ENCODE measurements at places on chromosomes 6 and 20. TPM values are rescaled to one million over a fixed set of nuclear protein-coding genes. Genes with fewer than 3 reads are reported as not detected.

DNA sequence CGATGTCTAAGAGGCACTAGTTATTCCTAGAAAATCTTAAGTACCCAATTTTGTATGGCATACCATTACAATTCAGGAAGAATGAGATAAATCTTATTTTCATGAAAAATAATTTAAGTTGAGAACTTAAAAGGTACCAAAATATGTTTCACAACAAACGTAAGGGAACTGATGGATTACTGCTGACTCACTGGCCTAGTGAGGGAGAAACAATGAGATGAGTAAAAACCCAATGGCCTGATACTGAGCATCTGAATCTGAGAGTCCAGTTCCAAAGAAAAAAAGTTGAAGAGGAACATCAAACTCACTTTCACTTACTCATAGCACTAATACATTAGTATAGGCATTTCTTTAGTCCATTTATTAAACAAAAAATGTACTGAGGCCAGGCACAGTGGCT lies 56.0 kb downstream of the MDN1 start:
- H3K36me3 ChIP-seq, result no peaks in the 10 kb centered on the region
- DNase-seq, result no peak
- no peak overlapping the region for H3K27ac ChIP-seq
- H3K4me3 ChIP-seq, result no peak overlapping the region
- no peaks in the 10 kb centered on the region for H3K27me3 ChIP-seq

ADGRB3 gene
- total RNA-seq, result 1.3 TPM

EYS gene
- 0.26 TPM for total RNA-seq

BMP7 gene
- total RNA-seq, result not detected

GRCh38 chr6:53056273-53056672 lies 8.9 kb upstream of the FBXO9 start:
- H3K4me3 ChIP-seq, result no peak overlapping the region
- H3K27ac ChIP-seq, result peak overlapping the region; percentile 15
- peaks cover 47% of the 10 kb centered on the region for H3K4me1 ChIP-seq
- no peak for DNase-seq
- no peaks in the 10 kb centered on the region for H3K27me3 ChIP-seq

DNA sequence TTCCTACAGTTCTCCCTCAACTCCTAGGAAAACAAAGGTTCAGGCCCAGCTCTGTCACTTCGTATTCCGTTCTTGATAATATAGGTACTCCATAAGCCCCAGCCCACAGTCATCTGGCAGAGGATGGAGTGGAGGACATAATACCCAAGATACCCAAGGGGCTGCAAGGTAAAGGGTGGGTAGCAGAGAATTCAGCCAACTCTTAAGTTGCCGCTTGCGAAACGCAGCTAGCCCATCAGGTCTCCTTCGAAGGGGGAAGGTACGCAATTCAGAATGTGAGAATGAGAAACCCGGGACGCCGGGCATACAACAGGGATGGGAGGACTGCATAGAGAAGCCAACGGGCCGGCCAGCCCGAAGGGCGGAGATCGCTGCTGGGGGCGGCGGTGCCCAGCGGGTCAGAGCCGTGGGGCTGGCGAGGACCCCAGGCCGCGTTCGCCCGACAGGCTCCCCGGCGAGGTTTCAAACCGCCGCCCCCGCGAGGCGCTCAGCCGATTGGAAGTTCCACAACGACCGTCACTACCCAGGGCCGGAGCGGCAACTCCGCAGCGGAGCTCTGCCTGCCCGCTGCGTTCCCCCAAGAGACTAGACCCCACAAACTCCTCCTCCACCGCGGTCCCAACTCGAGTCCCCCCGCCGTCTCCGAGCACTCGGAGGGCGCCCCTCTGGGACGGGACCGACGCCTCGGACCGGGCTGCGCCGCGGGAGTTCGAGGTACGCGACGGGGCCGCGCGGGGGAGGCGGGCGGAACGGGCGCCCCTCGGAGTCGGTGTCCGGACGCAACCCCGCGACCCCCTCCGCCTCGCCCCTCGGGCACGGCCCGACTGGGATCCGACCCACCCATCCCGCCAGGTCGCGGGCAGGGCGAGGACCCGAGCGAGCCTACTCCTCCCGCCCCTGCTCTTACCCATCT lies 911 bp downstream of the CDK19 start:
- peaks cover 10% of the 10 kb centered on the region for H3K4me1 ChIP-seq
- H3K4me3 ChIP-seq, result peak overlapping the region; percentile 81
- no peaks in the 10 kb centered on the region for H3K27me3 ChIP-seq
- DNase-seq, result peak; percentile 61
- peak overlapping the region; percentile 82 for H3K27ac ChIP-seq
- no peaks in the 10 kb centered on the region for H3K36me3 ChIP-seq

VWA7 gene
- total RNA-seq, result 4.2 TPM

GRCh38 chr6:28981431-28981832 lies 23.7 kb downstream of the ZNF311 start:
- peak; percentile 74 for DNase-seq
- H3K4me1 ChIP-seq, result peaks cover 11% of the 10 kb centered on the region
- H3K36me3 ChIP-seq, result no peaks in the 10 kb centered on the region
- peak overlapping the region; percentile 73 for H3K4me3 ChIP-seq
- H3K27ac ChIP-seq, result peak overlapping the region; percentile 60

PI3 gene
- total RNA-seq, result not detected

DNA sequence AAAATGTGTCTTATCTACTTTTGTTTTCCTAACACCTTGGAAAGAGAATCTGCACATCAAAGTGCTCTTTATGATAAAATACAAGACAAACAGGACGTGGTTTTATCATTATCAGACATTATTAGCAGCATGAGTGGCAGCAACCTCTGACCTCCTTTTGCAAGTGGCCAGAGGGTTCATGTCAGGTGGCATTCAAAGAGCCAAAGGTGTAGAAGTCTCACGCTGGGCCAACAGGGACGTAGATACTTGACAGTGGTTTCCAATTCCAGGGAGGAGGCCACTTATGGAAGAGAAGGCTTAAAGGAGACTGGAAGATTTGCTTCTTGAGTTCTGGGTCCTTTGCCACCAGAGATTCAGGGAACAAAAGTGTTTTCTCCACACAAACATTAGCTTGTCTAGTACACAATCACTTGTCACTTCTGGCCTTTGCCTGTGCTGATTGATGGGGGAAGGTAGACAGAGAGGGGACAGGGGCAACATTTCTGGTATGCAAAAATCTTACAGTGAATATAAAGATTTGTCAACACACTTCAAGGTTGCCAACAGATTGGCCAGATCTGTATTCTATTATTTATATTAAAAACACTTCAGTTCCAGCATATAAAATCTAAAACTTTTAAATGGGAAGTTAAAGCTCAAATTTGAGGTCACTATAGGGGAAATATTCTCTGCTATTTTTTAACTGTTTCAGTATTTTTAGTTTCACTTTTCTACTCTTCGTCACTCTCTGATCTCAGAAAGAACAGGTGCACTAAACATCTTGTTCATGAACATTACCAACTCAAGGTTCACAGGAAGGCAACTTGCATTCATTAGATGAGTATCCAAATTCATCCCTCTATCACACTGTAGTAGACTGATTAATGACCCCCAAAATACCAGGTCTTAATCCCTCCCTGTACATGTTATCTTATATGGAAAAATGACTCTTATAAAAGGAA lies 52.1 kb upstream of the FBXO30 start:
- H3K27ac ChIP-seq, result no peak overlapping the region
- H3K4me3 ChIP-seq, result no peak overlapping the region
- no peaks in the 10 kb centered on the region for H3K4me1 ChIP-seq
- H3K36me3 ChIP-seq, result no peaks in the 10 kb centered on the region
- no peak for DNase-seq

- DNase-seq, result no peak
- no peak overlapping the region for H3K27ac ChIP-seq
- no peaks in the 10 kb centered on the region for H3K27me3 ChIP-seq
Measured at GRCh38 chr6:20024316-20024673, 187.1 kb downstream of the ID4 start.

DNA sequence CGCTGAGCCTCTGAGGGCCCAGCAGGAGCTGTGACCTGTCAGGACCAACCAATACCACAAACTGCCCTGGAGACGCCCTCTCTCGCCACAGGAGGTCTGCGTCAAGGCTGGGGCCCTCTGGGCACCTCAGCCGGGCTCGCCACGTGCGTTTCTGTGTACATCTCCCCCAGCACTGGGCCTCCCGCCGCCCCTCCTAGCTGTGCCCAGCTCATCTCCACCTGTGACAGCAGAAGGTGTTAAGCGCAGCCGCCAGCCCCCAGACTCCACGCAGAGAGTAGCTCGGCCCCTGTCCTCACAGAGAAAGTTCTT lies 91.4 kb downstream of the TAF4 start:
- peaks cover 7% of the 10 kb centered on the region for H3K36me3 ChIP-seq
- no peak overlapping the region for H3K27ac ChIP-seq
- no peaks in the 10 kb centered on the region for H3K27me3 ChIP-seq
- H3K4me3 ChIP-seq, result no peak overlapping the region

- H3K27me3 ChIP-seq, result no peaks in the 10 kb centered on the region
- no peaks in the 10 kb centered on the region for H3K36me3 ChIP-seq
- DNase-seq, result no peak
- H3K4me3 ChIP-seq, result no peak overlapping the region
- no peaks in the 10 kb centered on the region for H3K4me1 ChIP-seq
- H3K27ac ChIP-seq, result no peak overlapping the region
Measured at GRCh38 chr20:59680148-59680650, 75.9 kb downstream of the PHACTR3 start.

DNA sequence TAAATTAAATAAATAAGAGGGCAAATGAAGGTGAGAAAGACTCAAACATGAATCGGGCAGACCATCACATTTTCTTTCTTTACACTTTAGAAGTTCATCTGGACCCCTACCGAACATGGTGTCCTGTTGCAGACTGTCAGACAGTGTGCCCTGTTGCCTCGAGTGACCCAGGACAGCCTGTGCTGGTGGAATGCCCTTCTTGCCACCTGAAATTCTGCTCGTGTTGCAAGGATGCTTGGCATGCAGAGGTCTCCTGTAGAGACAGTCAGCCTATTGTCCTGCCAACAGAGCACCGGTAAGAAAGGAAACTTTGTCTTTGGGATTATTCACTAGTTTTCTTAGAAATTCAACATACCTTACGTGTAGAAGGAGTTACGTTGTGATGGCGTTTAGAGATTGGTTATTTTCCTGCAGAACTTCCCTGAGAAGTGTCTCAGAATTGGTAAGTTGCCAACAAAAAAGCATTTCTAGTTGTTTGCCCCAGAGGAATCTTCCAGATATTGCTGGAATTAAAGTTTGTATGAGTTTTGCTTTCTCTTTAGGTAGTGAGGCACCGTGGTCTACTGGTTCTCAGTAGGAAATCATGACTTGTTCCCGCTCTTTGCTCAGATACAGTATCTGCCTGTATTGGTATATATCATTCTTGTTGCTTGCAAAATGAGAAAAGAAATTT lies 70.1 kb downstream of the RNF144B start:
- H3K4me3 ChIP-seq, result no peak overlapping the region
- no peak overlapping the region for H3K27ac ChIP-seq
- H3K36me3 ChIP-seq, result peaks cover 2% of the 10 kb centered on the region
- no peaks in the 10 kb centered on the region for H3K27me3 ChIP-seq
- H3K4me1 ChIP-seq, result no peaks in the 10 kb centered on the region

DEK gene
- total RNA-seq, result 67.2 TPM

ATAT1 gene
- 5.4 TPM for total RNA-seq

GRCh38 chr6:2480267-2480966 lies 235.0 kb upstream of the GMDS start:
- H3K27ac ChIP-seq, result no peak overlapping the region
- no peaks in the 10 kb centered on the region for H3K27me3 ChIP-seq
- no peak for DNase-seq
- no peaks in the 10 kb centered on the region for H3K36me3 ChIP-seq
- H3K4me3 ChIP-seq, result no peak overlapping the region
- no peaks in the 10 kb centered on the region for H3K4me1 ChIP-seq

DNA sequence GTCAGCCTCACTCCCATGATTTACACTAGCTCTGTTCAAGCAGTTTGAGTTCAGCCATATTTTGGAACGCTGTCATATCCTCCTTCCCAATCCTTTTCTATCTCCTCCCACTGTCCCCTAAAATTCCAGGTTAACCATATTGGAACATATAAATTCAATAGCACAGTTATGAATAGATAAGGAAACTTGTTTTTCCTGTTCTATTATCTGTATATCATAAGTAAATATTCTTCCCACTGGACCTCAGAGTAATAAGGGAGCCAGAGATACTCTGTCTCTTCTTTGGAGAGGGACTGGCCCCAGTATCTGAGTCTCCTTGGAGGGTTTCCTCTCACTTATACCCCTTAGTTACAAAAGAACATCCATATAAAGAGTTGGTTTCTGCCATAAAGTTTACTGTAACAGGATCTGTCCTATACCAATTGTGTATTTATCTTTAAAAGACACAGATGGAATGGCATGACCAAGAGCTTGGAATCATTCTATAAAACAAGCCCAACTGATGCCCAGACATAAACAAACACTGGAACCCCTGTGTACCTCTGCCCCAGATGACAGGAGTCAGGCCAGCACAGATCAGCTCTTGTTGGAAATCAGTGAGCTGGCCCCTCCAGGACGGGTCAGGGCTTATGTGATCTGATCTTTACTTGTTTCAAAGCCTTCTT lies 67.1 kb downstream of the EPB41L2 start:
- H3K4me1 ChIP-seq, result peaks cover 48% of the 10 kb centered on the region
- no peak for DNase-seq
- H3K4me3 ChIP-seq, result no peak overlapping the region
- no peaks in the 10 kb centered on the region for H3K36me3 ChIP-seq
- H3K27ac ChIP-seq, result no peak overlapping the region
- no peaks in the 10 kb centered on the region for H3K27me3 ChIP-seq

- no peak overlapping the region for H3K4me3 ChIP-seq
Measured at GRCh38 chr6:82980086-82980485, 85.6 kb downstream of the UBE3D start.

ULBP2 gene
- 0.26 TPM for total RNA-seq

DNA sequence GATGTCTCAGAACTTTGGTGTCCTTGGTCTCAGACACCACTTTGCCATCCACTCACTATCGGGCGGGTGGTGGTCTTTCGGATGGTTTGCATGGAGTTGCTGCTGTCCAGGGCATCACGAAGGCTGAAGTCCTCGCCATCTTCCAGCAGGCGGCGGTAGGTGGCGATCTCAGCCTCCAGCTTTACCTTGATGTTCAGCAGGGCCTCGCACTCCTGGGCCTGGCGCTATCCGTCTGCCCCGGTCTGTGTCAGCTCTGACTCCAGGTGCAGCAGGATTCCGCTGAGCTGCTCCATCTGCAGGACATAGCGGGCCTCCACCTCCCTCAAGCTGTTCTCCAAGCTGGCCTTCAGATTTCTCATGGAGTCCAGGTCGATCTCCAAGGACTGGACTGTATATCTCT lies 36.0 kb downstream of the ZNF311 start:
- H3K4me3 ChIP-seq, result no peak overlapping the region
- no peak for DNase-seq
- no peaks in the 10 kb centered on the region for H3K36me3 ChIP-seq

GRCh38 chr6:143018955-143019354 lies 41.7 kb upstream of the AIG1 start:
- H3K4me1 ChIP-seq, result no peaks in the 10 kb centered on the region
- H3K36me3 ChIP-seq, result no peaks in the 10 kb centered on the region
- no peaks in the 10 kb centered on the region for H3K27me3 ChIP-seq
- no peak overlapping the region for H3K4me3 ChIP-seq
- H3K27ac ChIP-seq, result no peak overlapping the region

GRCh38 chr6:255751-256083 lies 36.6 kb upstream of the DUSP22 start:
- no peaks in the 10 kb centered on the region for H3K27me3 ChIP-seq
- no peak for DNase-seq
- no peaks in the 10 kb centered on the region for H3K4me1 ChIP-seq
- H3K4me3 ChIP-seq, result no peak overlapping the region
- no peak overlapping the region for H3K27ac ChIP-seq

All from body of pancreas (tissue), 4 donors.